ENCODE measurements at places on chromosomes 7 and 10. TPM values are rescaled to one million over a fixed set of nuclear protein-coding genes. Genes with fewer than 3 reads are reported as not detected.

The DENND11 gene
- 22.6 TPM for total RNA-seq

The RTKN2 gene
- 5.8 TPM for total RNA-seq

The PAX2 gene
- total RNA-seq, result not detected

The PSD gene
- total RNA-seq, result 6.3 TPM

The CALCR gene
- total RNA-seq, result not detected

The NACAD gene
- total RNA-seq, result 1.5 TPM

GRCh38 chr7:94028768-94029167 is 24.6 kb upstream of the BET1 start:
- no peak for DNase-seq

- DNase-seq, result no peak
Observed at GRCh38 chr7:22200238-22200637, 156.7 kb downstream of the RAPGEF5 start.

DNA sequence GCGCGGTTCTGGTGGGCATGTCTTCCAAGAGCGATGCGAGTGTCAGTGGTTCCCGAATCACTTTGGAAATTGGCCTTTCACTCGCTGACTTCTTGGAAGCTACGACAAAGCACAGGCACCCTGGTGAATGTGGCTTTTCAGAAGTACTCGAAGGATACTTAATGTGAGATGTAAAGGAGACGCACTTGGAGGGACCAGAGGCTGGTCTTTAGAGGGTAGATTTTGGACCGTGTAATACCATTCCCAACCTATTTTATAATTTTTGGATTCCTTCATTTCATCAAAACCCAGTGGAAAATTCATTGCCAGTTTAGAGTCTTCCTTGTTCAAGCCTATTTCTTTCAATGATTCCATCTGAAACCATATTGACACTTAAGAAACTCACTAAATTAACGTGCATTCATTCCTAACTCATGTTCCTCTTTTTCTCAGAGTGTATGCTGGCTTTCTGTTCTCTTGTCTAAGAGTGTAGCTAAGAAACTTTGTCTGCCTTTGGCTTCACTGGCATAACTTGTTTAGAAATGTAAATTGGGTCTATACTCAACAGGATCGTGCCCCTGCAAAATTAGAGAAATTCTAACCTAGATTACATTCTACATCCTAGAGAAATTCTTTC is 645 bp upstream of the COPG2 start:
- DNase-seq, result no peak

- DNase-seq, result no peak
Observed at GRCh38 chr10:124321433-124322089, 97.2 kb downstream of the OAT start.

DNA sequence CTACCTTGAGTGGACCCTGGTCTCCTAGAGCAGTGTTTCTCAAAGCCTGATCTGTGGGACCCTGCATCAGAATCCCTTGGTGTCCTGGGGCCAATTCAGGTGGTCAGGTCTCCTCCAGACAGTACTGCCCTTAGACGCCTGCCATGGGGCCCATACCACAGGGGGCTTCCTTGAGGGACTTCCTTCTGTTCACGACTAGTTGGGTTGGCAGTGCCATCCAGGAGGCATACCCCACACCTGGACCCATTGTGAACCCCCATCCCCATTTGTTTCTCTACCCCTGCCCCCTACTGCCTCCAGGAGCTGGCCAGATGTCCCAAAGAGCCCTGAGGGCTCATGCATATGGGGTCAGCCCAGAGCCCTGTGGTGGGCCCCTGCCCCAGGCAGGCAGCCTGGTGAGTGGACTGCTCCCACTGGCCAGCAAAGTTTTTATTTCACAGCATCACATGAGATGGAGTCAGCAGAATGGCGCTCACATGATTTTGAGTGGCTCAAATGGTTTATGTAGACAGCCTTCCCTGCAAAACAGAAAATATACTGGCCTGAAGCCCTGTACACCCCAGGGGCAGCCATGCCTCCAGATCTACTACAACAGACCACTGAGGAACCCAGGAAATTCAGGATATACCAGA is 259.9 kb upstream of the ZMIZ1 start:
- DNase-seq, result no peak

GRCh38 chr7:140008755-140009610 is 53.8 kb downstream of the PARP12 start:
- DNase-seq, result peak; percentile 40

GRCh38 chr10:106661767-106662140 is 502.8 kb downstream of the SORCS1 start:
- no peak for DNase-seq

DNA sequence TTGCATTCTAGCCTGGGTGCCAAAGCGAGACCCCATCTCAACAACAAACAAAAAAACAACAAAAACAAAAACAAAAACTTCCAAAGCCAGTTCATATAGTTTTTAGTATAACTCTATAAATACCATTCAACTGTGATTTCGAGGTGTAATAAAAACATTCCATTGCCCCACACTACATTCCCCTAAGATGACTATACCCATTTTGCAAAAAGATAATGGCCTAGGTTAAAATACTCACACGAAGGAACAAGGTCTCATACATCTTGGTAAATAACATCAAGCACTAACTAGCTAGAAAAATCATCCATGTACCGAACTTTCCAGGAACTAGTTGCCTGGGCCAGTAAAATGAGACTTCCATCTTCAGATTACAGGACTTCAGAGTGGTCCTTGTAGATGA is 55.4 kb downstream of the GLI3 start:
- DNase-seq, result no peak

DNA sequence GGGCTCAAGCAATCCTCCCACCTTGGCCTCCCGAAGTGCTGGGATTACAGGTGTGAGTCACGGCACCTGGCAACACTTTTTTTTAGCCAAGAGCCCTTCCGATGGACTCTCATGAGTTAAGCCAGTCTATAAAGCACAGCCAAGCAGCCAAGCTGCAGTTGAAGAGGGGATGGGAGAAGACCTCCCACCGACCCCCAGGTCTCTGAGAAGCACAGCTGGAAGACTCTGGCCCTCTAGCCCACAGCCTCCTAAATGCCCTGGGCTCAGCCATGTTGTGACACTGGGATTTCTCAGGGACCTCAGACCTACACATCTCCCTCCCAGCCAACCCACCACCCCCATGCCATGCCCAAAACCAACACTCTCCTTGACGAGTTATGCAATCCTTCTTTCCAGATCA is 31.1 kb downstream of the CALML3 start:
- no peak for DNase-seq

- no peak for DNase-seq
Observed at GRCh38 chr7:130887182-130887956, 153.4 kb upstream of the KLF14 start.

DNA sequence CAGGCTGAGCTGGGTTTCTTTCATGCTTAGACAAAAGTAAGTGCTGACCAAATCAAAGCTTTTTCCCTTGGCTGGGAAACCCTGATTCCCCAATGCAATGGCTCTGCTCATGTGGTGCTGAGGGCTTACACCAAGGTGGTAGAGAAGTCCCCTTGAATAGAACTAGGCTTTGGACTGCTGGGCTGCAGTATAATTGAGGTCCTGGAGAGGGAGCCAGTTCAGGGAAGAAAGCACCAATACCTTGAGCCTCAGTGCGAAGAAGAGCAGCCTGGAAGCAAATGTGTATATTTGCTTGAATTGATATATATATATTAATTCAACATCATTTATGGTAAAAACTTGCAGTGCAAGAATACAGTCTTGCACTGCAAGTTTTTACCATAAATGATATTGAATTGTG is 391.1 kb downstream of the RPS24 start:
- DNase-seq, result no peak

- no peak for DNase-seq
Observed at GRCh38 chr7:130593033-130593432, 75.5 kb downstream of the COPG2 start.

GRCh38 chr7:4700577-4701235 is 18.6 kb downstream of the FOXK1 start:
- DNase-seq, result no peak

DNA sequence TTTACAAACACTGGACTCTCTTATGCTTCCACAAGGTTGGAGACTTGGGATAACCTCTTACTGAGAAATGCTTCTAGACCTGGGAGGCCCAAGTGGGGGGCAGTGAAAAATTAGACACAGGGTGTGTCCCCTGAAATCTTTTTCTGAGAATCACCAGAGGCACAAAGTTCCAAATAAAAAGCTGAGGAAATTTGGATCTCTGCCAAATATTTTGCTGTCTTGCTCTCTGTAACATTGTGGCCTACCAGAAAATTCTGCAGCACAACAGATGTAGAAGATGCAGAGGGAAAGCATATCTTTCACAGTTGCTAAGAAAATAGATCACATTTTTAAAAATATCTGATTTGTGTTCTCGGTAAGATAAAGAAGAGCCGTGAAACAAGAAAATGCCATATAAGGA is 849.4 kb downstream of the CCSER2 start:
- DNase-seq, result no peak

GRCh38 chr10:48517911-48518811 is 86.7 kb downstream of the ARHGAP22 start:
- no peak for DNase-seq

- peak; percentile 58 for DNase-seq
Observed at GRCh38 chr7:50303335-50304128, 984 bp upstream of the IKZF1 start.

DNA sequence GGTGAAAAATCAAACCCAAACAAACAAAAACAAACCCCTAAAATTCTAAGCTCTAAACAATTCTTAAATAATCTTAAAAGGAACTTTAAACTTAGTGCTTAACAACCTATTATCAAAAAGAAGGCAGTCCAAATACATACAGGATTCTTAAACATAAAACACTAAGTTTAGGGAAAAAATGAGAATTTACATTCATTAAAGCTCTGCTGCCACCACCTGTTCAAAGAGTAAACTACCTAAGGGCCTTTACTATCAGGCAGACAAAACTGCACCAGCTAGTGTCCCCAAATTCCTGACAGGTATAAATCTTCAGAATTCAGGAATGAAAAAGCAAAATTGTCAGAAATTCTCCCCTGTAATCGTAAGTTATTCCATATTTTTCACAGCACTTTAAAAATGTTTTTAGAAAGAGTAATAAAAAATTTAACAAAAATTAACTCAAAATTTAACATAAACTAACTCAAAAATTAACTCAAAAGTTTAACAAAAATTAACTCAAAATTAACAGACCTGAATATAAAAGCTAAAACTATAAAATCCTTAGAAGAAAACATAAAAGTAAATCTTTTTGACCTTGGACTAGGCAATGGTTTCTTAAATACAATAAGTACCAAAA is 55.1 kb downstream of the PDZD8 start:
- DNase-seq, result no peak

DNA sequence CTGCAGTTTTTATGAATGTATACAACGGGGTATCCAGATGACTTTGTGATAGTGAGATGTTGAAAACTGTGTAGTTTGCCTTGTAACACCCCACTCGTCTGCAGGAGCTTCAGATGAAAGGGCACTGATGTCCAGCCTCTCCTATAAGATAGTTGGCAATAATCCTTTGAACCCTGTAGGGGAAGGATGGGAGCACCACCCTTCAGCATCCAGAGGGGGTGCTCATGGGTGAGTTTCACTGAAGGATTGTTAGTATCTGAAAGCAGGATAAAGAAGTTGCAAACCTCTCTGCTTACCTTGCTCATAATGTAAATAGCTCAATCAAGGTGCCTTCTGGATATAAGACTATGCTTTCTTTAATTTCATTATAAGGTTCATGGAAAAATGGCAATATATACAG is 201.5 kb downstream of the TMEM178B start:
- DNase-seq, result no peak

DNA sequence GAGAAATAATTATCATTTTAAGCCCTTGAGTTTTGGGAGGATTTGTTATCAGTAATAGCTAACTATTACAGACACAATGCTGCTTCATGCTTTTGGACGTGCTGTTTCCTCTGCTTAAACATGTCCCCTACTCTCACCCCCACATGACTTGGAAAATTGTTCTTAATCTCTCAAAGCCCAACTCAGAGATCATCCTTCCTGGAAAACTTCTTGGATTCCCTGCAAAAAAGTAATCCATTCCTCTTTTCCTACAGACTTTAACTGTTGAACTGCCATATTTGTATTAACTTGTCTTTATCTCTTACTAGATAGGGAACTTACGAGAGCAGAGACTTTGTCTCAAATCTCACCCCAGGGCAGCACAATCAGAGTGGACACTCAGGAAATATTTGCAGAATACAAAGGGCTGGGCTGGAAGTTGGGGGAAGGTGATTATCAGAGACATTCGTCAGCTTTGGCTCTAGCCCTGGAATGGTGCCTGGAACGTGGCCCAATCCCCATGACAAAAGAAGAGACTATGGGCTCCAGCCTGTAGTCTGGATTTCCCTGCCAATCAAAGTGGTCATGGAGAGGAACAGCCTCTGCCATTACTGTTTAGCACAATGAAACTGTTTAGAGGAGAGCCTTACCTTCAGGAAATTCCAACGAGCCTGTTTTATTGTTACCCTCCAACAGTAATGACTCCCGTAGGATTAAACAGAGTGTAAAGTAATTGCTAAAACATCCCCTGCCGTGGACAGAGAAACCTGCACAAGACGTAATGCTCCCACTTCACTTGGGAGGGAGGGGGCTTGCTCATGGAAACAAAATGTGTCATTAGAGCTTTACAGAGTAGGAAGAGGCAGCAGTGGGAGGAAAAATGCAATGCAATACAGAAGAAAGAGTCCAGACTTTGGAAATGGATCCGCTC is 140.4 kb upstream of the AUTS2 start:
- no peak for DNase-seq

DNA sequence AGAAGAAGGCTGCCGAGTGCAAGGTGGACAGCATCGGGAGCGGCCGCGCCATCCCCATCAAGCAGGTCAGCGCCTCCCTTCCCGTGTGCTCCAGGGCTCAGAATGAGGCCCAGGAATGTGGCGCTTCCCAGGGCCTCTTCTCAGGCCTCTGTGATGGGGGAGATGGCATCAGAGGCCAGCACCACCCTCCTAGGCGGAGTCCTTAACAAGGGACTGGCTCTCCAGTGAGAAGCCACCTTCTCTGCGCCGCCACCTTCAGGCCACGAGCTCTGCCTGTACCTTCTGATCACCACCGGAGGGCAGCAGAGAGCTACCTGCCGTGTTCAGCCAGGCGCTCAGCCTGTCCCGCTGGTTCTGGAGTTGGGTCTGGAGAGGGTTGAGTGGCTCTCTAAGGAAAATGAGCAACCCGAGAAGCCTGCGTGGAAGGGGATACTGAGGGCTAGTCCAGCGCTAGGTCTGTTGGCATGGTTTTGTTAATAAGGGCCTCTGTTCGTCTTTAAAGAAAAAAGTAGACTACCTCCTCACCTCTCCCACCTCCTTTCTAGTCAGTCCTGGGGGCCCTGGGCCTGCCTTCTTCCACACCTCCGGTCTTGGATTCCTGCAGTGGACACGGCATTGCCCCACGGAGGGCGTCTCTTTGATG is 37.7 kb downstream of the AGAP3 start:
- peak; percentile 67 for DNase-seq

DNA sequence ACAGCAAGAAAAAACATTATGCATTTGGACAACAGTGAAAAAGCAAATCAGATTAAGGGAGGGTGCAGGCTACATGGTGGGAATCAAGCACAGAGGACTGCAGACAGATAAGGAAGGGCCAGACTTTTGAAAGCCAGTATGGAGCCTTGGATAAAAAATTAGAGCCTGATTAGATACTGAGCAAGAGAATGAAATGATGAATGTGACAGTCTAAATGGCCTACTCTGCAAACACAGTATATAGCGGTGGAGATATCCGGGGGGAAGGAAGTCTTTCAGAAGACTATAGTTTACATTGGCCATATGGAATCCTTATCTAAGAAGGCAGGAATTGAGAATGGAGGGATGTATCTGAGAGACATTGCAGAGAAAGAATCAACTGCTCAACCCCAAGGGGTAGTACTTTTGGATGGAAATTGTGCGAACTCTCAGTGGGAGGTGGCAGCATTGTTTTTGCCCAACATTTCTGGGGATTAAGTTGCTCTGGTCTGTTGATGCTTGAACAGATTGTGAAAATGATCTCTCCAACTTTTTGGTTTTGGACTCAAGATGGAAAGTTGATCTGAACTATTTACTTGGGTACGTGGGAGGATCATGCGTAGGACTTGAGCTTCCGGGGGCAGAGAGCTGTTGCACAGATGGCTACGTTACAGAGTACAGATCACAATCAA is 39.4 kb upstream of the CHCHD3 start:
- no peak for DNase-seq
